Omental fat pad (tissue), 4 donors: ENCODE measurements at places on chromosomes 11 and 22.

DNA sequence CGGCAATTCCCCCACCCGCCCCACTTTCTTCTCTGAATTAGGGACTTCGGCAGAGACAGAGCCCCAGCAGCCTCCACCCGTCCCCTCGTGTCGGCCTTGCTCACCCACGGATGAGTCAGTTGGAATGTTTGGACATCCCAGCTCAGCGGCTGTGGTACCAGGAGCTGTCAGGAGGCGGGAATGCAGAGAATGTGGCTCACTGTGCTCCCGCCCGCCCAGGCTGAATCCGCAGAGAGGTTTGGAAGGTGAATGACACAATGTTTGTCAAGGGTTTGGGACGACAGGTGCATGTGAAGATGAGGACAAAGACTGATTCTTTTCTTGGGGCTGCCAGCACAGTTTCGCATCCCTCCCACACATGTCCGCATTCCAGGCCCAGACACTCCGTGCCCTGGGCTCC lies 39.6 kb downstream of the LIF start:
- peak; percentile 41 for DNase-seq

GRCh38 chr22:17400305-17400704 lies 31.0 kb downstream of the CECR2 start:
- no peak for DNase-seq

DNA sequence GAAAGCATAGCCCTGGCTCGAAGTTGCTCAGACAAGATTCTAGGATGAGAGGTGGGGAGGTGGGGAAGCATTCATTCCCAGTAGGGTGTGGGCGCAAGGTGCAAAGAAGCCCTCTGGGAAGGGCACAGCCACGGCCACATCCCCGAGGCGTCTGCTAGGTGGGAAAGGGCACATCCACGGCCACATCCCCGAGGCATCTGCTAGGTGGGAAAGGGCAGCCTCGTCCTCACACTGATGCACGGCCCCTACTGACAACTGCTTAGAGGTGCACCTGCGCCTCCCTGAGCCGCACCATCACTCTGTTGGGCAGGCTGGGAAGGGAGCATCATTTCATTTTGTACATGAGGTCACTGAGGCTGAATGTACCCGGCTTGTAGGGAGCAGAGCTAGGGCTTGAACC lies 94.6 kb upstream of the PITPNB start:
- DNase-seq = no peak

DNA sequence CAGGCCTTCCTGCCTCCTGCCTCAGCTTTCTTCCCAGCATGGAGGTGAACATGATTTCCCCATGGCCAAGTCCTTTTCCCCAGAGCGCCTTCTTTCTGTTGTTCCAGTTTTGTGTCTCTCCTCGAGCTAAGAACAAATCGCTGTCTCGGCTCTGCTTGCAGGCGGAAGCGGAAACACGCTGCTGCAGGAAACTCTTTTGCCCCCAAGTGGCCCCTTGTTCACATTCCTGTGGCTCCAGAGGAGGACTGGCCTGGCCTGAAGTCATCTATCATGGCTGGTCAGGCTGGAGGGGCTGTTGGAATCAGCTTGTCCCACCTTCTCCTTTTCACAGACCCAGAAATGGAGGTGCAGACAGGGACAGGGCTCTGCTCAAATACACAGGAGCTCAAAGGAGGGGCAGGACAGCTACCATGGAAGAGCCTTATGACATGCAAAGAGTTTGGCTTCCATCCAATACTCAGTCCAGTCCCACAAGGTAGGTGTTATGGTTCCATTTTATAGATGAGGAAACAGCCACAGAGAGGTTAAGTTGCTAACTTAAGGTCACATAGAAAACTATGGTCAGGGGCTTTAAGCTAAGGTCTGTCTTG lies 182.2 kb upstream of the SYT13 start:
- DNase-seq = no peak

GRCh38 chr22:44369916-44370801 lies 57.4 kb upstream of the SHISAL1 start:
- DNase-seq = no peak

DNA sequence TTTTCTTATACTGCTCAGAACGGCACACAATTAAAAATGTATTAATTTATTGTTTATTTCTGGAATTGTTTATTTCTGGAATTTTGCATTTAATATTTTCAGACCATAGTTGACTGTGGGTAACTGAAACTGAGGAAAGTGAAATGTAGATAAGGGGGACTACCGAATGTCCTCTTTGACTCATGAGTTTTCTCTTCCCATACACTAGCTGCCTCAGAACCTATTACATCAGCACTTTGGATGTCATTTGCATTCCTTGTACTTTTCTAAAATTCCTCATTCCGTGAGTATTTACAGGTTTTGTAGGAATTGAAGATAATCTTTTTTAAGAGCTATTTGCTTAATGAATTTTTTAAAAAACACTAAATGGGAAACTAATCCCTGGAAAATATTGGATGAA lies 29.8 kb downstream of the ZC3H12C start:
- no peak for DNase-seq

DNA sequence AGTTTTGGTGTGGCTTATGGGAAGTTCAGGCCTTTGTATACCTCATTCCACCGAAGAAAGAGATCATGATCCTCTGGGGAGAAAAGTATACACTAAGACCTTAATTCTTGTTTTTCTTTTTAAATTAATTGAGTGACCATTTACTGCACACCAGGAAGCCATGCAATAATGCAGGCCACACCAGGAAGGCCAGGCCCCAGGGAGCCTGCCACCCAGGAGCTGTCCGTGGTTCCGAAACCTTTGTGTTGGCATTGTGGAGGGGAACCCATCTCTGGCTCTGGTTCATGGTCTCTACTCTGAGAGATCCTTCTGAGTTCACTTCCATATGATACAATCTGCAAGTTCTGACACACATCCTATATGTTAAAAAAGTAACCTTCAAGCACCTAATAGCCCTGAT lies 291.8 kb downstream of the MIAT start:
- DNase-seq = no peak

DNA sequence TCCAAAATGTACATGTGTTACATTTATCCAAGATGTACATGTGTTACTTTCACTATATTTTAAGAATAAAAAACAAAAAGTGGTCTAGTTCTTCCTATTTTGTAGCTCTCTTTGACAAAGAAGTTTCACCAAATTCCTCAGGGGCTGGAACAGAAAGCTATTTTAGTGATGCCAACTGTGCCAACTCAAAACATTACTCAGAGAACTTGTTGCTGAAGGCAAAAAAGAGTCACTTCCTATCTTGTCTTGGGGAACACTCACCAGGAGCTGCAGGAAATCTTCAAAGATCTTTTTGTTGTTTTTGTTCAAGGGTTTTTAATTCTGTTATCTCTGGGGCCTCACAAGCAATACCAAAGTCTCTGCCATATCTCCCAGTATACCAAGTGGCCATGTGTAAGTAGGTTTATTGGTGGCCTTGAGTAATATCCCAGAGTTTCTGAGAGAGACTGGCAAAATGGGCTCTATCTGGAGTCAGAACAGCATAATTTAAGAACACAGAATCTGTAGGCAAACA lies 13.6 kb upstream of the EED start:
- no peak for DNase-seq

GRCh38 chr11:71330996-71331395 lies 78.6 kb upstream of the SHANK2 start:
- DNase-seq = no peak

- DNase-seq = no peak
Measured at GRCh38 chr22:21876486-21877176, 9.2 kb upstream of the MAPK1 start.

- DNase-seq = no peak
Measured at GRCh38 chr11:110093407-110094297, 460 bp downstream of the ZC3H12C start.

DNA sequence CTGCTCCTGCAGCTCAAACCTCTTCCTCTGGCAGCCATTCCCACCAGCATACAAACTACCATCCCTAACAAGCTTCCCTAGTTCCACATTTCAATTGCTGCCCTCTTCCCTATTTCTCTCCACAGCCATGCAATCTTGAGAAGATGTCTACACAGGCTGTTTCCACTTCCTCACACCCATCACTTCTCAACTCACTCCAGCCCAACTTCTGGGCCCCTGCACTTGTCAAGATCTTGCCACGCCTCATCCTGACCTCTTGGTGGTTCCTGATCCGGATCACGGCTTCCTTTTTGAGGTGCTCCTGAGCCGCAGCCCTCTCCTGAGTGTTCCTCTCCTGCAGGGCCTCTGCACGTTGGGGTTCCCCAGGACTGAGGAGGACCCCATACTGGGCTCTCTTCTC lies 22.6 kb downstream of the RPL27A start:
- DNase-seq = no peak

- DNase-seq = no peak
Measured at GRCh38 chr22:44870021-44870420, 117.6 kb downstream of the ARHGAP8 start.

DNA sequence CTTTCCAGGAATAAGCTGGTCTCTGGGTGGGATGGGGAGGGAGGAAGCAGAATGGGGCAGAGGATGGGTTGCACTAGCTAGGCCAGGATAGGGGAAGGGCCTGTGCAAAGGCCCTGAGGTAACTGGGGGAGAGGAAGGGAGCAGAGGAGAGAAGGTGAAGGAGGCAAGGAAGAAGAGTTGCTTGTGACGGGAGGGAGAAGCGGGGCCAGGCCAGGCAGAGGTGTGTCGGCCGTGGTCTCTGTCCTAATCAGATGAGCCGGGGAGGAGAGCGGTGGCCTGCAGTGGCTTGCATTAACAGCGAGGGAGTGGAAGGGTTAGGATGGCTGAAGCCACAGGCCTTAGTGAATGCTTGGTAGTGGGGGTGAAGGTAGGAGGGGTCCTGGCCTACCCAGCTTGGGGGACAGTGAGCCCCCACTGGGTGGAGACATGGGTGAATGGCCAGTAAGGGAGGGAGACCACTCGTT lies 6.0 kb upstream of the DERL3 start:
- no peak for DNase-seq

DNA sequence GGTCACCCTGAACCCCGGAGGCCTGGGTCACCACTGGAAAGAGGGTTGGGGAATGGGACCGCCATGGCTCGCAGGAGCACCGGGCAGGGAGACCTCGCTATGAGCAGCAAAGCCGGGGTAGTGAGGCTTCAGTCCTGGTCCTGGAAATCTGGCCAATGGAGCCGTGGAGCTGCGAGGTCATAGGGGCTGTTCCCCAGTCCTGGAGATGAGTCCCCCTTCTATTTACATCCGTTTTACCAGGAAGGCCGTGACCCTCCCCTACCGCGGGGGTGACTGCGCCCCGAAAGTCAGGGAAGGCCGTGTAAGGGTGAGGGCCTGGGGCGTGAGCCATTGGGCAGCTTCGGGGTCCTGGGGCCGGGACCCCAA lies 449 bp downstream of the PIDD1 start:
- no peak for DNase-seq

- no peak for DNase-seq
Measured at GRCh38 chr22:41826021-41826420, 6.9 kb upstream of the SREBF2 start.

DNA sequence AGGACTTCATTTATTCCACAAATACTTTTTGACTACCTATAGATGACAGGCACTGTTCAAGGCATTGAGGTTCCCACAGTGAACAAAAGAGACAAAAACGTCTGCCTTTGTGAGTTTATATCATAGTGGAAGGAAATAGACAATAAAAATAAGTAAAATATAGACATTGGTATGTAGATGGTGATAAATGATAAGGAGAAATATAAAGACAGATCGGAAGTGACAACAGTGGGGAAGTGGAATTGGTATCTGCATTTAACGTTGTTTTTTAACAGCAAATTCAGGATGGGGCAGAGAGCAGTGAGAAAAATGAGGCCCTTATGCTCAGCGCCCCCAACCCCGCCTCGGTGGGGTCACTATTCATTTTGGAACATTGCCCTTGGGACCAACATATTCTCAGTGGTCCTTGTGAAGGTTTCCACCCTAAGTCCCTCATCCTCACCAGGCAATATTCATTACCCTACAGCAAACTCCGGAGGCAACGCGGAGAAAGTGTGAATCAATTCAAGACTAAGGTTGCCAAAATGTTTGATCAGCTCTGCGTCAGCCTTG lies 627 bp upstream of the PEX26 start:
- DNase-seq = no peak

DNA sequence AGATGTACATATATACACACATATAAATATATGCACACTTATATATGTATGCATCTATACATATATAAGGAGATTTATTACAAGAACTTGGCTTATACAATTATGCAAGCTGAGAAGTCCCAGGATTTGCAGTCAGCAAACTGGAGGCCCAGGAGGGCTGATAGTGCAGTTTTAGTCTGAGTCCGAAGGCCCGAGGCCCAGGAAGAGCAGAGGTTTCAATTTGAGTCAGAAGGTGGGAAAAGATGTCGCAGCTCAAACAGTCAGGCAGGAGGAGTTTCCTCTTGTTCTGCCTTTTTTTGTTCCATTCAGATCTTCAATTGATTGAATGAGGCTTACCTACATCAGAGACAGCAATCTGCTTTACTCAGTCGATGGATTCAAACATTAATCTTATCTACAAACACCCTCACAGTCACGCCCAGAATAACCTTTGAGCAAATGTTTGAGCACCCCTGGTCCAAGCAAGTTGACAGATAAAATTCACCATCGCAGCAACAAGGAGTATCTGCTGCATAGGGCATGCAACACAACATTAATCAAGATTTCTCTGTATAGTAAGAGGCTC lies 4.0 kb upstream of the SGSM1 start:
- no peak for DNase-seq

DNA sequence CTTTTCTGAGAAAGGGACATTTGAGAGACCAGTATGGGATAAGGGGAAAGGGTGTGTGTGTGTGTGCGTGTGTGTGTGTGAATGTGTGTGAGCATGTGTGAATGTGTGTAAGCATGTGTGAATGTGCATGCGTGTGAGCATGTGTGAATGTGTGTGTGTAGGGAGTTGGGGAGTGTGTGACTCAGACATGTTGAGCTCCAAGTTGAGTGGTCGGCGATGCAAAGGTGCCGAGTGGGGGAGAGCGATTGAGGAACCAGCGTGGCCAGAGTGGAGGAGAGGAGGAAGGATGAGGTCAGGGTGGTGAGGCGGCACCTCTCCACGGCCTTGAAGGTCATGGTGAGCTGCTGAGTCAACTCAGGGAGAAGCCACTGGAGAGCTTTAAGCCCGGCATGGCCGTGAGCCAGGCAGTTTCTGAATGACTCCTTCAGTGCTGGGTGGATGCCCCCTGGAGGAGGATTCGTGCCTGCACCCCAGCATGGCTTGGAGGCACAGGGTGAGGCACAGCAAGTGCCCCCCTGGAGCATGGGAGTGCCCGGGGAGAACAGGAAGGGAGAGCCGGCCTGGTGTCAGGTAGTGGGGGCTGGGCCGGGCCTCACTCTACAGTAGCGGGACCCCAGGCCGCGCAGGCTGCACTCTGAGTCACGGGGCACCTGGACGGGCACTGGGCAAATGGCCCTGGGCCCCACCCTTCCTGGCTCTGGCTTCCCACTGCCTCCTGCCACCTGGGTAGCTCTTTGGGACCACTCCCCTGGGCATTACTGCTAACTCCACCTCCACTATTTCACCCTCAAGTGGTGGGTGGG lies 8.2 kb upstream of the CCDC88B start:
- DNase-seq = peak; percentile 83

- DNase-seq = no peak
Measured at GRCh38 chr11:75689863-75690609, 21.2 kb upstream of the MAP6 start.

DNA sequence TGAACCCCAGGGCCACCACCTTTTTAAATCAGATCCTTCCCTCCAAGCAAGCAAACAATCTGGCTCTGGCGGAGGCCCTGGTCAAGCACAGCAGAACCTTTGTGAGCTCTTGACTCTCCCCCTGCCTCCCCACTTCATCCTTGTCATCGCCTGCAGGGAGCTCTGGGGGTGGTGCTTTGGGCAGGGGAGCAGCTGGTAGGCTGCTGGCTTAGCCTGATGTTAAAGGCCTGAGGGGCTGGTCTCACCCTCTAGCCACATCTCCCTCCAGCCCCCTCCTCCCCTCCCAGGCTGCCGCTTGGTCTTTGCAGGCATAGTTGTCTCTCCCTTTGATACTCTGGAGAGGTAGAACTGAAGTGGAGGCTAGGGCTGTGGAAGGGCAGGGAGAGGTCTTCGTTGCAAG lies 50.9 kb downstream of the THAP12 start:
- no peak for DNase-seq
